ENCODE measurements at places on chromosomes 5 and 9.

DNA sequence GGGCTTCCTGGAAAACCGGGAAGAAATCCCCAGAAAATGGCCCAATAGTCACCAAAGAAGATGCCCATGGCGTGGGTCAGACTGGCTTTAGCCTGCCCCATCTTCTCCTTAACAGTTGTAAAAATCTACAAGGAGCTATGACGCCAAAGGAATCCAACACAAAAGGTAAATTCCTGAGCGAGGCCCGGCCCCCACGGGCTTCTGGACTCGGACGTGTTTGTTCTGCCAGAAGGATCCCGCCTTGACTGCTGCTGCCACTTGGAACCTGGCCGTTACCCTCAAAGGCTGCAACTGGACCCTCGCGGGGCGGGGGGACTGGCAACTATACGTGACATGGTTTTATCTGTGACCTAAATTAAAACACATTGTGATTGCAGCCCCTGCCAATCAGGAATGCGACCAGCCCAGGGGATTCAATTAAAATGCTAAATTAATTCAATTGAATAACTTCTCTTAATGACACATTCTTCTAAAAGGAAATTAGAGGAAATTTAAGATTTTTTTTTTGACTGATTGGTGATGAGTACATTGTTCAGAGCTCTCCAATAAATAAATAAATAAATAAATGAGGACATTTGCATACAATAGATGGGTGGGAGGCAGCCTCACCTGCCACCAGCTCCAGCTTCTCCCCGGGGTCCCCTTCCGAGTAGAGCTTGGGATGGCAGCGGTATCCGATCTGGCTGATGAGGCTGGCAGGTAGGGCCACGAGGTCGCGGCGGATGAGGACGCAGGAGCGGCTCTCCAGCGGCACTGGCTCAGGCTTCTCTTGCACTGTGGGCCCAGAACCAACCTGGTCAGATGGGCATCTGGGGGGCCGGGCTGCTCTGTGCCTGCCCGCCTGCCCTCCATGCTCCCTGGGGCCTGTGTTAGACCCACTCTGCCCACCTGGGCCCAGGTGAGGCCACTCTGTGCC, 54.7 kb upstream of the UBAC1 start:
- peaks cover 66% of the 10 kb centered on the region for H3K4me1 ChIP-seq
- H3K4me3 ChIP-seq: no peak overlapping the region
- no peaks in the 10 kb centered on the region for H3K27me3 ChIP-seq
- DNase-seq: no peak
- no peaks in the 10 kb centered on the region for H3K36me3 ChIP-seq
- H3K27ac ChIP-seq: peak overlapping the region; percentile 16

GRCh38 chr9:123058834-123059233, 25.4 kb downstream of the GPR21 start:
- no peaks in the 10 kb centered on the region for H3K27me3 ChIP-seq
- H3K4me1 ChIP-seq: peaks cover 12% of the 10 kb centered on the region
- H3K36me3 ChIP-seq: no peaks in the 10 kb centered on the region
- no peak for DNase-seq
- no peak overlapping the region for H3K4me3 ChIP-seq

- no peak for DNase-seq
- no peaks in the 10 kb centered on the region for H3K36me3 ChIP-seq
- H3K27ac ChIP-seq: no peak overlapping the region
Observed at GRCh38 chr5:153223376-153223775, 267.1 kb upstream of the GRIA1 start.

GRCh38 chr5:41193456-41194205, 19.7 kb downstream of the C6 start:
- H3K27ac ChIP-seq: peak overlapping the region; percentile 57
- no peaks in the 10 kb centered on the region for H3K36me3 ChIP-seq
- peak; percentile 32 for DNase-seq

- no peak for DNase-seq
- H3K27me3 ChIP-seq: no peaks in the 10 kb centered on the region
- no peaks in the 10 kb centered on the region for H3K4me1 ChIP-seq
- H3K36me3 ChIP-seq: no peaks in the 10 kb centered on the region
- H3K4me3 ChIP-seq: no peak overlapping the region
Observed at GRCh38 chr5:41143131-41143901, 70.0 kb downstream of the C6 start.

DNA sequence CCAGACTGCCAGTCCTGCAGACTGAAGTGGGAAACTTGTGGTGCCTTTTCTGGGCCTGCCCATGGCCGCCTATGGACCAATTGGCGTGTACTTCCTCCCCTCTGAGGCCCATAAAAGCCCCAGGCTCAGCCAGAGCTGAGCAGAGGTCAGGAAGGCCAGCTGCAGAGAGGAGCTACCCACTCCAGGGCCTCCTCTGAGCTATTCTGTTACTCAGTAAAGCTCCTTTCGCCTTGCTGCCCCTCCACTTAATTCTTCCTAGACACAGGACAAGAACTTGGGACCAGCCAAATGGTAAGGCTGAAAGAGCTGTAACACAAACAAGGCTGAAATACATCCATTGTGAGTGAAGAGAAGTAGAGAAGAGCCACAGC, 106.4 kb downstream of the C9orf50 start:
- H3K36me3 ChIP-seq: no peaks in the 10 kb centered on the region
- no peak overlapping the region for H3K27ac ChIP-seq
- no peak for DNase-seq
- no peaks in the 10 kb centered on the region for H3K27me3 ChIP-seq
- no peak overlapping the region for H3K4me3 ChIP-seq

DNA sequence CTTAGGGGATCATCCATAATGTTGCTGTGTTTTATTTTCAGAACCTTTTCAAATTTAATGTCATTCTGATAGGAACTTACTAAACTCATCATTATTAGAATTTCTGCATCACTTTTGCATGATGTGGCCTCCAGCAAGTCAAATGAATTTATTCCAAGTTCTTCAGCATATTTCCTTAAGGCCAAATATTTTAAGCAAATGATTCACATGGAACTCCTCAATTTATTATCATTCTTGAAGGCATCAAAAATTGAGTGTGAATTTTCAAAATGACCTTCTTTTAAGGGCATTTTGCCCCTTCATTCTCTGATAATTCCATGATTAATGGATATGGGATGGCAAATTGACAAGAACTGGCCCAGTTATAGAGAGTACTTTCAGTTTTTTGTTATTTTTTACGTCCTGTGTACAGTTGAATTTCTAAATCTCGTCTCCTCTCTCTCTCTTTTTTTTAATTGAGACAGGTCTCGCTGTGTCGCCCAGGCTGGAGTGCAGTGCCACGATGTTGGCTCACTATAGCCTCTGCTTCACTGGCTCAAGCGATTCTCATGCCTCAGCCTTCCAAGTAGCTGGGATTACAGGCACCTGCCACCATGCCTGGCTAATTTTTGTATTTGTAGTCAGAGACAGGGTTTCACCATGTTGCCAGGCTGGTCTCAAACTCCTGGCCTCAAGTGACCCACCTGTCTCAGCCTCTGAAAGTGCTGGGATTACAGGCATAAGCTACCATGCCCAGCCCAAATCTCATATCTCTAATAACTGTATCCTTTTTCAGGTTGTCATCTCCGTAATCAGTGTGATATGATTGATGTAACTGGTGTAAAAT, 29.1 kb downstream of the GPR21 start:
- H3K27ac ChIP-seq: no peak overlapping the region
- no peaks in the 10 kb centered on the region for H3K36me3 ChIP-seq
- H3K4me1 ChIP-seq: peaks cover 12% of the 10 kb centered on the region
- H3K27me3 ChIP-seq: no peaks in the 10 kb centered on the region

GRCh38 chr9:129313331-129313955, 135.4 kb upstream of the IER5L start:
- H3K4me3 ChIP-seq: no peak overlapping the region
- DNase-seq: no peak
- H3K27me3 ChIP-seq: no peaks in the 10 kb centered on the region
- peaks cover 25% of the 10 kb centered on the region for H3K4me1 ChIP-seq
- H3K36me3 ChIP-seq: no peaks in the 10 kb centered on the region

DNA sequence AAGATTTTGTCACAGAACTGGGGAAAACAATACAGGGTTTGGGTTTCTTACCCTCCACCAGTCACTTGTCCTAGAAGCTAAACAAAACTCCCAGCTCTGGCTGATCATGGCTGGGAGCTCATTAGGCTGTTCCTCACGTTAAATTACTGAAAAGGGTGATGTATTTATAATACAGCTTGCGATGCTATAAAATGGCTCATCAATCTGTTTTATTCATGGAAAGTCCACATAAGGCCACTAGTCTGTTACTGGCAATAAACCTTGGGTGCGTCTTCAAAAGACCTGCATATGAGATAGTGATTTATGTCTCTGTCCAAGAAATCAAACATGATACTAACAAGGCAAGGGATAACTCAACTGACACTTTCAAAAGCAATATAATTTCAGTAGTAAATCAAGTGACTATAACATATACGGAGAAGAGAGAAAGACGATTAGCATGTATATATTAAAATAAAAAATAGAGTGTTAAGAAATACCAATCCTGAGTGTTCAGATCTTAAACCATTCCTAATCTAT, 219.0 kb downstream of the BNC2 start:
- H3K27me3 ChIP-seq: no peaks in the 10 kb centered on the region
- H3K4me1 ChIP-seq: peaks cover 9% of the 10 kb centered on the region
- DNase-seq: no peak
- no peak overlapping the region for H3K27ac ChIP-seq
- H3K36me3 ChIP-seq: no peaks in the 10 kb centered on the region

GRCh38 chr9:12439267-12439666, 253.9 kb upstream of the TYRP1 start:
- H3K4me3 ChIP-seq: no peak overlapping the region
- no peak for DNase-seq
- H3K4me1 ChIP-seq: no peaks in the 10 kb centered on the region
- H3K27me3 ChIP-seq: no peaks in the 10 kb centered on the region
- H3K27ac ChIP-seq: no peak overlapping the region
- no peaks in the 10 kb centered on the region for H3K36me3 ChIP-seq

DNA sequence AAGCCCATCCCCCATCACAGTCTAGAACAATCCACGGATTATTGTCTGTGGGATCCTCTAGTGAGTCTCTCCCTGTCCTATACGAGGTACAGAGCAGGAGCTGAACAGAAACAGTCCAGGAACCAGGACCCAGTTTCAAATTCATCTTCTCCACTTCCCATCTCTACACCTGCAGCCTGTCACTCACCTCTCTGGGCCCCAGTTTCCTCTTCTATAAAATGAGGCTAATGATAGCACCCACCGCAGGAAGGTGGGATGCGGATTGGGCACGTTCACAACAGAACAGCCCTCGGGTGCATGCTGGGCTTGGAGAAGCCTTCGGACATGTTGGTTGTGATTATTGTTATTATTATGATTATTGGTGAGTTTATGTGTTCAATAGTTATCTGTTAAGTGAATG, 78.5 kb downstream of the ANKRD33B start:
- no peak for DNase-seq
- no peak overlapping the region for H3K27ac ChIP-seq
- no peaks in the 10 kb centered on the region for H3K36me3 ChIP-seq
- no peaks in the 10 kb centered on the region for H3K4me1 ChIP-seq
- H3K4me3 ChIP-seq: no peak overlapping the region
- no peaks in the 10 kb centered on the region for H3K27me3 ChIP-seq

- no peak for DNase-seq
- H3K27ac ChIP-seq: peak overlapping the region; percentile 86
- no peaks in the 10 kb centered on the region for H3K27me3 ChIP-seq
- peak overlapping the region; percentile 85 for H3K4me3 ChIP-seq
- H3K4me1 ChIP-seq: peaks cover 86% of the 10 kb centered on the region
Observed at GRCh38 chr9:706606-707459, 134.7 kb upstream of the DMRT1 start.

DNA sequence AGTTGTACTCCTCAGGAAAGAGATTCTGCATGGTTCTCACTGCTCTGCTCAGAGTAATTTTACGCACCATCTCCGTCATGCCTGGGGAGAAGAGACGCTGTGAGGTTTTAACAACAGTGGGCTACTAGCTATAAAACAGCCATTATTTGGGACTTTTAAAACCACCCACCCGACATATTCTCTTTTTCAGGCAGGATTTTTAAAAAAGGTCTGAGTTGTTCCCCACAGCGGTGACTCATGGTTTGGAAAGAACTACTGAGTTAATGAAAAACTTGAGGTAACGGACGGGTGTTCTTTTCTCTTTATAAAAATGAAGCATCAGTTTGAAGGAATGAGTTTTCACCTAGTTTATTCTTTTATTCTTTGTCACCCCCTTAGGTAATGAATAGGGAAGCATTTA, 61.3 kb downstream of the TTLL11 start:
- no peak overlapping the region for H3K27ac ChIP-seq
- no peaks in the 10 kb centered on the region for H3K36me3 ChIP-seq
- no peaks in the 10 kb centered on the region for H3K4me1 ChIP-seq
- H3K27me3 ChIP-seq: no peaks in the 10 kb centered on the region
- no peak for DNase-seq

- H3K4me1 ChIP-seq: no peaks in the 10 kb centered on the region
- no peaks in the 10 kb centered on the region for H3K27me3 ChIP-seq
- H3K27ac ChIP-seq: no peak overlapping the region
- no peak for DNase-seq
- H3K4me3 ChIP-seq: no peak overlapping the region
Observed at GRCh38 chr5:175617447-175617846, 40.4 kb upstream of the HRH2 start.

- H3K36me3 ChIP-seq: no peaks in the 10 kb centered on the region
- peaks cover 12% of the 10 kb centered on the region for H3K4me1 ChIP-seq
- H3K4me3 ChIP-seq: peak overlapping the region; percentile 69
- no peak overlapping the region for H3K27ac ChIP-seq
Observed at GRCh38 chr9:19464061-19464763, 55.4 kb downstream of the ACER2 start.

- H3K27me3 ChIP-seq: no peaks in the 10 kb centered on the region
- H3K27ac ChIP-seq: no peak overlapping the region
- no peak for DNase-seq
Observed at GRCh38 chr9:137968235-137968634, 90.7 kb downstream of the CACNA1B start.

DNA sequence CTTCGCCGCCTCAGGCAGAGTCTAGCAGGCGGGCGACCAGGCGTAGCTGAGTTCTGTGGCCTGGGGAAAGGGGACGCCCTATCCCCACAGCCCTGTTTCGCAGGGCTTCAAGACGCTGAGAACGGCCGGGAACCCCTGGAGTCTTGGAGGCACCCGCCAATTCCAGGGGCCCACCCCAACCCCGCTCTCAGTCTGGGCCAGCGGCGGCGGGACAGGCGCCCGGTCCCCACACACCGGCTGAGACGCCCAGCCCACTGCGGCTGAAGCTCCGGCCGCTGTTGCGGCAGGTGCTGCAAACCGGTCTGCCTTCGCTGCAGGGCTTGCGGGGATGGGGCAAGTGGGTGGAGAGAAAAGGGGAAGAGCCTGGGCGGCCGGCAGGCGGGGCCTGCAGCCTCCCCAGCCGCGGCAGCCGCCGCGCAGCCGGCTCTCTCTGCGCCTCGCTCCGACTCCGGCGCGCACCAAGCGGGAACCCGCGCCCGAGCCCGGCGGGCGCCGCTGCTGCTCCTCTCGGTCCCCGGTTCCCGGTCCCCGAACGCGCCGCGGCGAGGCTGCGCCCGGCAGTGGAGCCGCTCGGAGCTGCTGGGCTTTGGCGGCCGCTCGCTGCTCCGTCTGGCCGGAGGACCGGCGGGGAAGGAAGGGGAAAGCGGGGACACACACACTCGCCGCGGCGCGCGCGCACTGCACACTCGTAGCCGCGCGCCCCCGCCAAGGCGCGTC, at the start of gene PIP5K1B:
Gene PIP5K1B (plus strand): TSS at position 427 of the 717 bp plus-strand sequence. CDS start 117,375 bp downstream, outside the sequence.
- DNase-seq: peak; percentile 22
- H3K4me1 ChIP-seq: peaks cover 18% of the 10 kb centered on the region
- H3K4me3 ChIP-seq: peak within 1 kb of the TSS; percentile 81
- peaks cover 2% of the 10 kb centered on the region for H3K27me3 ChIP-seq
- H3K36me3 ChIP-seq: no peaks in the 10 kb centered on the region

Data from esophagus squamous epithelium (tissue), 5 donors.